ENCODE measurements at places on chromosomes 12 and 14.
A peak's percentile ranks its signal among the peaks of the same experiment; 100 is the strongest.

GRCh38 chr12:70719672-70720420, 82.6 kb upstream of the PTPRB start:
- peak; percentile 9 for DNase-seq

- DNase-seq: no peak
Observed at GRCh38 chr12:1325666-1326065, 268.7 kb downstream of the FBXL14 start.

DNA sequence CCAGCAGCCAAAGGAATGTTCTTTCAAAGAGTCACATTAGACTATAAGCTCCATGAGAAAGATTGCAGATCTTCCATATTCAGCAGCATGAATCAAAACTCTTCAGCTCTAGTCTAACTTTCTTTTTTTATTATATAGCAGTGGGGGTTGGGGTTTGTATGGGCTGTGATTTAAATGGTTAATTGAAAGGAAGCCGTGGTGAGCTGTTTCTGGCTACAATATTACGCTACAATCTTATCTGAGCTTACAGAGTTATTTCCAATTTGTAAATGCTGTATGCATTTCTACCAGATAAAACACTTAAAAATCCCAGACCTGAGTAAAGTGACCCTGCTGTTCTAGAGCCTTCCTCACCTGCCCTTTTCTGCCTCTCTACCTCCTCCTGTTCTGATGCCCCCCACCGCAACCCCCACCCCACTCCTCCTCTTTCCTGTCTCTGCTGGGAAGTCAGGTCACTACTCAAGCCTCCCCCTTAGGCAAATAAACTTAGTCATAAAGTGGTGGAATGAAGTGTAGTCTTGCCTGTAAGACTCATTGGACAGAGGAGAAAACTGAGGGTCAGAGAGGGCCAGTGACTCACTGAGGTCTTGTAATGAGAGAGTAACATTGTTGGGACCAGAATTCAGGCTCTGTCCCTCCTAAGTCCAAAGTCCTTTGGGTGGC, 1089.5 kb downstream of the BCL11B start:
- DNase-seq: no peak

DNA sequence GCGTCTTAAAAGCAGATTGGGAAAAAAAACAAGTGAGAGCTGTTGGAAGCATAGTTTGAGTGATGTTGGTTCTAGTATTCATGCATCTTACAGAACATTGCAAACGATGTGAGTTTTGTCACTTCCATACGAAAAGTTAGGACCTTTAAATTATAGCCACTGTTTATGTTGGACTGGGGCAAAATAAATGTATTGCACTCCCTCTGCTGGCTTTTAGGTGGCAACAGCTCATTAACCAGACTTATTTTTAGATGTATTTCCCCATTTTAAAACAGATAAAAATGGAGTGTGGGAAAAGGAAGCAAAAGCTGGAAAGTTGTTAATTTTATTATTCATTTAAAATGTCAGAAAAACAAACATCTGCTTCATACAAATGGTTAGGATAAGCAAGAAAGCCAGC, 111.9 kb downstream of the LGR5 start:
- no peak for DNase-seq

- peak; percentile 57 for DNase-seq
Observed at GRCh38 chr14:73785834-73786635, 65.6 kb upstream of the PTGR2 start.

GRCh38 chr12:22248571-22249115, 85.9 kb downstream of the ST8SIA1 start:
- DNase-seq: no peak

DNA sequence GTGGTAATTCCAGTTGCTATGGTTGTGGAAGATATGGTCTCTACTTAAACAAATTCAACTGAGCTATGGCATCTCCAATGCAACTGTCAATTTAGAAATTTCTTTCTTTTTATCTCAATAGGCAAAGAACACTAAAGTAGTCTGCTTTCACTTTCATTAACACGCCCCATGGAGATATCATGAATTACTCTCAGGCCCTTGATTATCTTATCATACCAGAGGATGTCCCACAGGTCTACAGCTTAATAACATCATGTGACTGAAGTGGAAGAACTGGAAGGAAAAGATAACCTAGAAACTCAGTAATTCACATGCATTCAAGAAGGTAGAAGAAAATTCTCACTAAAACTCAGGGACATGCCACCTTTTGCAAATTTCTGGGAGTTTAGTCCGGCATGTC, 114.3 kb downstream of the FLRT2 start:
- no peak for DNase-seq

GRCh38 chr14:79833781-79834180, 377.5 kb downstream of the DIO2 start:
- no peak for DNase-seq
